ENCODE measurements at places on chromosomes 13 and 19. TPM values are rescaled to one million over a fixed set of nuclear protein-coding genes. Genes with fewer than 3 reads are reported as not detected.

GFY gene
- not detected for total RNA-seq

IGSF23 gene
- total RNA-seq = not detected

C19orf85 gene
- total RNA-seq = not detected

AP1M2 gene
- total RNA-seq = not detected

TEKTIP1 gene
- 0.35 TPM for total RNA-seq

ZNF534 gene
- total RNA-seq = not detected

ZNF221 gene
- total RNA-seq = 8.7 TPM

LILRB1 gene
- total RNA-seq = not detected

DNASE2 gene
- 36.6 TPM for total RNA-seq

ZNF556 gene
- total RNA-seq = not detected

RFPL4A gene
- not detected for total RNA-seq

SLITRK5 gene
- total RNA-seq = 0.02 TPM

CNN1 gene
- total RNA-seq = 20.1 TPM

ACP7 gene
- total RNA-seq = not detected

LCP1 gene
- total RNA-seq = 1.00 TPM

LHB gene
- total RNA-seq = not detected

GRK1 gene
- not detected for total RNA-seq

RXFP2 gene
- total RNA-seq = not detected

NKPD1 gene
- total RNA-seq = 0.13 TPM

All from chondrocyte (in vitro differentiated cells).